ENCODE measurements at places on chromosomes 1 and 21. TPM values are rescaled to one million over a fixed set of nuclear protein-coding genes. Genes with fewer than 3 reads are reported as not detected.
A peak's percentile ranks its signal among the peaks of the same experiment; 100 is the strongest.

Gene VWA5B1
- polyA plus RNA-seq, result 16.2 TPM

Gene LMOD1
- polyA plus RNA-seq, result 39.4 TPM

Gene NEGR1
- 3.1 TPM for polyA plus RNA-seq

GRCh38 chr1:221863635-221864034 is 121.7 kb upstream of the DUSP10 start:
- DNase-seq, result no peak

GRCh38 chr21:25094695-25095094 is 512.6 kb downstream of the MRPL39 start:
- no peak for DNase-seq

DNA sequence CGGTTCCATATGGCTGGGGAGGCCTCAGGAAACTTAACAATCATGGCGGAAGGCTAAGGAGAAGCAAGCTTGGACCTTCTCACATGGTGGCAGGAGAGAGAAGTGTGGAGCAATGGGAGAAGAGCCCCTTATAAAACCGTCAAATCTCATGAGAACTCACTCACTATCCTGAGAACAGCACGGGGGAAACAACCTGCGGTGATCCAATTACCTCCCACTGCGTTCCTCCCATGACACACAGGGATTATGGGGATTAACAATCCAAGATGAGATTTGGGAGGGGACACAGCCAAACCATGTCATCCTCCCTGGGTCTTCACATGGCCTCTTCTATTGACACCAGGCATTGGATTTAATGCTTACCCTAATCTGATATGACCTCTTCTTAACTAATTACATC is 455.1 kb upstream of the VAMP3 start:
- no peak for DNase-seq

DNA sequence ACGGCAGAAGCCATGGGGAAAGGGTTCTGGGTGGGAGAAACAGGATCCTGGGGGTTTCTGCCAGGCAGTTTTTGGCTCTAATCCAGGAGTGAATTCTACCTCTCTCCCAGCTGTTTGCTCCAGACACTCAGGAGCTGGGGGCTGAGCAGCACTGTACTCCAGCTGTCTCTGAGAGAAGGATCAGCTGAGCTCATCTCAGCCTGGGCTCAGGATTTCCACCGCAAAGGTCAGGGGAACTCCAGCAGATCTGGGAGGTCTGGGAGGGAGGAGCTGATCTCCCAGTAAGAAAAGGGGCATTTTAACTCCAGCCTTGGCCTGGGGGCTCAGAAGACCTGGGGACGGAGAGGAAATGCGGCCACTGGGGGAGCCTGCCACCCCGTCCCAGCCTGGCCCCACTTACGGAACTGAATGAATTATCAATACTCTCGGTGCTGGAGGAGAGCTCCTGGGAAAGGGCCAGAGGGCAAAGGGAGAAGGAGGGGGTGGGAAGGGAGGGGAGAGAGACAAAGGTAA is 17.3 kb downstream of the PI4KB start:
- DNase-seq, result no peak

GRCh38 chr1:151596166-151596953 is 15.5 kb upstream of the SNX27 start:
- peak; percentile 30 for DNase-seq

GRCh38 chr1:226121587-226122400 is 59.3 kb downstream of the H3-3A start:
- DNase-seq, result peak; percentile 71

DNA sequence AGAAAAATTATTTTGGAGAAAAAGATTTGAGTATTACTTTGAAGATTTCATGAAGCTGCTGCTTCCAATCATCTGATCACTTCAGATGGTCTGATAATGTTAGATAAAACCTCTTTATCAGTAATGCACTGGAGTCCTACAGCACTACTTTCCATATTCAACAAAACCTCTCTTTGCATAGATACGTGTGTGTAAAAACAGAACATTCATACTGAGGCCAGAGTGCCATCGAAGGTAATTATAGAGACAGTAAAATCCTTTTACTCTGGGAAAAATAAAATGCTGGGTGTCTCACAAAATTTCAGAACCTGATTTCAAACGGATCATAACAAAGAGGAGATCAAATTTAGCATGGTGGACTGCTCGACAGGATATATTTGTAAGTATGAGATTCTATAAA is at the start of gene RGS13:
Gene RGS13, plus strand, starts transcription at position 209 of the 400 bp plus-strand sequence. CDS start 8,188 bp downstream, outside the sequence.
- no peak for DNase-seq
